IMR-90 (cell line): ENCODE measurements at places on chromosomes 5 and 9. TPM values are rescaled to one million over a fixed set of nuclear protein-coding genes. Genes with fewer than 3 reads are reported as not detected.

DNA sequence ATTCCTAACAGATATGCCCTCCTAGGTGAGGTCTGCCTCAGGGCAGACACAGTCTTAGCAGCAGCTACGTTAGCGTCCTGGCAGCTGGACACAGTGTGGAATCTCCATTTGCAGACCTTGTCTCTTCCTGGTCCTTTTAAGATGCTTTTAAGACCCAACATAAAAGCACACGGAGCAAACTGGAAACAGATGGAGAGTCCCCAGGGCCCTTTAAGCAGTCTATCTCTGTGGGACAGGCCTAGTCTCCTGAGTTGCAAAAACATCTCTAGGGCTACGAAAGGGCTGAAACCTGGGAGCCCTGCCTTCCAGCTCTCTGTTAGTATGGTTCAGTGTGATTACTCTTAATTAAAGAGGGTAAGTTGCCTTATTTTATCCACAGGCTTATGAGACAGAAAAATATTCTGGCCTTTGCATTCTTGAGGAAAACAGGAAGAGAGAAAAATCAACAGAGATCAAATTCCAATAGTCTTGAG is 66.0 kb upstream of the GNA14 start:
- DNase-seq: peak; percentile 38

DNA sequence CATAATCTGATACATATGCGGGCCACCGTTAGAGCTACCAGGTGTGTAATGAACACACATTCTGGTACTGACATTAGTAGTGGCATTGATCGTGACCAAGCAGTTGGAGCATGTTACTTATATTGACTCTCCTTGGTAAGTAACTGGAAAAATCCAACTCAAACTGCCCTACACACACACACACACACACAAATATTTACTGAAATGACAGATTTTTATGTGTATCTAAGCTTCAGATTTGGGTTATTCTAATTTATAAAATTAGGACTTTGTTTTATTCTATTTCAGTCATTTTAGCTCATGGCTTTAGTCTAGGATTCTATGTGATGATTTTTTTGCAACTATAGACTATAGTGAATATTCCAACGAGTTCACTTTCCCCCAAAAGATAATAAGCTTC is 1280.2 kb upstream of the ACO1 start:
- no peak for DNase-seq

Gene IL9
- not detected in 2 replicates for total RNA-seq

Gene FBP2
- not detected in 2 replicates for total RNA-seq

GRCh38 chr5:160474084-160474483 is 52.4 kb downstream of the PTTG1 start:
- DNase-seq: no peak

Gene BARHL1
- not detected in 2 replicates for total RNA-seq

GRCh38 chr5:140391312-140391711 is 10.3 kb upstream of the ANKHD1 start:
- DNase-seq: no peak

- DNase-seq: peak; percentile 75
Measured at GRCh38 chr5:148998174-148998797, 64.6 kb downstream of the SH3TC2 start.

GRCh38 chr5:114419067-114419388 is 57.2 kb downstream of the KCNN2 start:
- DNase-seq: no peak

Gene MAMDC2
- 5.0 and 5.6 TPM in 2 replicates for total RNA-seq

Gene WDR38
- not detected in 2 replicates for total RNA-seq

Gene IPPK
- total RNA-seq: 25.1 and 27.5 TPM in 2 replicates

DNA sequence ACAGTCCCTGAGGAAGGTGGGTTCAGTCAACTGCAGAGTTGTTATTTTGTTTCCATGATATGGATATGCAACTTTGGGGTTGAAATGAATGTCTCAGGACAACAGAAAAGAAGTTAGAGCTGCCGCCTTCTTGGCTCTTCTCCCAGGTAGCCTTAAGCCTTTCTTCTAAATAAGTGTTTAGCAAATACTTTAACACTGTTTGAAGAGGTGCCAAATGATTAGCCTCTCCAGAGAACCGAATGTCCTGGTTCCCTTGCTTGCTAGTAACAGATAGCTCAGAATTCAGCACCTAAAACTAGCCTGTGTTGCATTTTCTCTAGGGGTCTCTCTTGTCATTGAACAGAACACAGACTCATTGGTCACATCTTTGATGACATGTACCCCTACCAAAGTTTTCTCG is 127.7 kb upstream of the PIK3R1 start:
- DNase-seq: no peak

- DNase-seq: no peak
Measured at GRCh38 chr5:61732369-61732768, 400.3 kb downstream of the ZSWIM6 start.

Gene FCN2
- total RNA-seq: not detected in 2 replicates

Gene ASPN
- total RNA-seq: under 0.01 and 0.28 TPM in 2 replicates

- no peak for DNase-seq
Measured at GRCh38 chr9:90894986-90895687, 93.5 kb downstream of the SYK start.

DNA sequence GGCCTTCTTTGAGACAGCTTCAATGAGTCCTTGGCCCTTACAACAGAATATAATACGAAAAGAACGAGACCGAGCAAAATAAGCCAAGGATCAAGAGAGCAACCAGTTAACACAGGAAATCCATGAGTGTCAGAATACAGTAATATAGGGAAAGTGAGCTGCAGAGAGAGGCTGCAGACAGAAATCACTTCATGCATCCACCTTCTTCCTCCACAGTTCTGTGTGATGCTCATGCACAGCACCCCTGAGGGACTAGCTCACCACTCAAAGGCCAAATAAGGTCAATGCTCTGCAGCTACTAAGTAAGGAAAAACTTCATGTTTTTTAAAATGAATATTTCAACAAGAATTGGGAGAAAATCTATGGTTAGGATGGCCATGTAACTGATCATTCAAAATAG is 257.1 kb downstream of the MCTP1 start:
- no peak for DNase-seq

Gene GABRA1
- total RNA-seq: not detected in 2 replicates

GRCh38 chr5:168612123-168612522 is 33.0 kb upstream of the PANK3 start:
- no peak for DNase-seq

Gene PANK3
- total RNA-seq: 21.0 and 37.5 TPM in 2 replicates
